ENCODE measurements at places on chromosomes 7 and 10. TPM values are rescaled to one million over a fixed set of nuclear protein-coding genes. Genes with fewer than 3 reads are reported as not detected.

FGL2 gene
- not detected for polyA plus RNA-seq

FKBP6 gene
- not detected for polyA plus RNA-seq

DNA sequence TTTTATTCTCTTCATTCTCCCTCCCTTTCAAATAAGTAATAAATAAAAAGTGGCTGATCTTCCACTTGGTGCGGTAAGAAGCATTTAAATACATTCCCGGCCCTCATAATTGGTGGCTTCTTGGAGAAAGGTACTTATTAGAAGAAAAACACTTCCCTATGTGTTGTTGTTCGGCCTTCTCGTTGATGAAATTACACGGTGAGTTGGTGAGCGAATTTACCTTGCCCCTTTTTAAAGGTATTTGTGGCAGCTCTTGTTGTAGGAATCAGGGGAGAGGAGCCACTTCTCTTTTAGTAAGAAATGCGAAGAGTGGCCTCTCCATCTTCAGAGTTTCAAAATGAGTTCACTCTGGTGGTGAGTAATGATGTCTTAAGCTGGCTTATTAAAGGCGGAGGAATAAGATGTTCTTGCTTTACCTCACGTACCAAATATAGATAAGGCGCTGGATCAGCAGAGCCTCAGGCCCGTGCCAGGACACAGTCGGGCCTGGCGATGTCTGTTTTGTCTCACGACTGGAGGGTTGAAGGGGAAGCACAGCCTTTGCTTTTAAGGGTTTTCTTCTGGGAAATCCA lies 135.9 kb downstream of the CUX1 start:
- no peak for DNase-seq

GRCh38 chr10:79382491-79382941 lies 35.2 kb downstream of the PPIF start:
- DNase-seq: no peak

DNA sequence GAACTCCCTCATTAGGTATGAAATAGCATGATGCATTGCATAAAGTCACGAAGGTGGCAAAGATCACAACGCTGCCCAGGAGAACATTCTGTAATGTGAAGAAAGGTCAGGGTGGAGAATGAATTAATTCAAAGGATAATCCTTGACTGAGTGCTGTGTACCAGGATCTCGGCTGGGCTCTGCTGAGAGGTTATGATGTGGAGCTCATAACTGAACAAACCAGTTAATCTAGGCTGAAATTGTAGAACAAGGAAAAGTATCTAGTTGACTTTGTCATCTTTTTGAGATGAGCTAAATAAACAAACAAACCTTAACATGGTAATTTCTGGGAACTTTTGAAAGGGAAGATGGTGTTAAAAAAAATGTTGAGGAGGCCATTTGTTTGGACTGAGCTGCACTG lies 6.1 kb downstream of the MSMB start:
- no peak for DNase-seq

Data from endothelial cell of umbilical vein (primary cell).